ENCODE measurements at places on chromosomes 6 and 20. TPM values are rescaled to one million over a fixed set of nuclear protein-coding genes. Genes with fewer than 3 reads are reported as not detected.

DNA sequence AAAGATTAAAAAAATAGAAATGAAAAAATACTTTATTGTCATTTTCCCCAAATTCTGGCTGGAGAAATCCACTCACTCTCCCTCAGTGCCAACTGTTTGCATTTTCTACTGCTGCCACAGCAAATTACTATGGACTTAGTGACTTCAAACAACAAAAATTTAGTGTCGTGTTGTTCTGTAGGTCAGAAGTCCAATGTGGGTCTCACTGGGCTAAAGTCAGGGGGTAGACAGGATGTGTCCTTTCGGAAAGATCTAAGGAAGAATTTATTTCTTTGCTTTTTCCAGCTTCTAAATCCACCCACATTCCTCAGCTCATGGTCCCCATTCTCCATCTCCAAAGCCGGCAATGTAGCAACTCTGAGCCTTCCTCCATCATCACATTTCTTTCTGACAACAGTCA lies 453.3 kb downstream of the KIF16B start:
- DNase-seq = no peak

GRCh38 chr6:5025911-5026819 lies 22.3 kb upstream of the RPP40 start:
- DNase-seq = no peak

DNA sequence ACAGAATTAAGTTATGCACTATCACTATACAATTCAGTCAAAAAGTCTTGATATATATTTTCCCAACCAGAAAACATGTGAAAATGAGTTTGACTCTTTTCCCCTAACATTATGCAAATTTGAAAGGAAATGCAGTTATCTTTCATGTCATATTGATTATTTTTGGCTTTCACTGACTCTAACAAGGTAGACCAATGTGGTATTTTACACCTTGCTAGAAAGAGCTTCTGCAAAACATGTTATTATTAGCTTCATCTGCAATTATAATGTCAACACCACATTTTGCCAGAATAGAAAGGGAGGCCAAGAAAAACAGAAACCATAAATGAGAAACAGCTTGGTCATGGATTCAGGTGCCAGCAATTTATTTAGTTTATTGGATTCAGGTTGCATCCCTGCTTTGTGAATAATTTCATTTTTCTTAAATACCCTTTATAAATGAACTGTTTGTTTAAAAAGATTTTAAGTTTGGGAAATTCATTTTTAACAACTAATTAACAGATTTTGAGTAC lies 226.1 kb upstream of the GJE1 start:
- DNase-seq = no peak

KHDC3L gene
- not detected for total RNA-seq

GRCh38 chr6:157034436-157035230 lies 257.5 kb downstream of the ARID1B start:
- no peak for DNase-seq

GRCh38 chr6:108068618-108069017 lies 5.9 kb downstream of the OSTM1 start:
- DNase-seq = no peak

NKX2-2 gene
- total RNA-seq = 0.31 TPM

Measured in occipital lobe (tissue), 3 donors.